ENCODE measurements at places on chromosomes 11 and 22.

- DNase-seq: no peak
Observed at GRCh38 chr22:39457198-39457555, 365 bp downstream of the MGAT3 start.

DNA sequence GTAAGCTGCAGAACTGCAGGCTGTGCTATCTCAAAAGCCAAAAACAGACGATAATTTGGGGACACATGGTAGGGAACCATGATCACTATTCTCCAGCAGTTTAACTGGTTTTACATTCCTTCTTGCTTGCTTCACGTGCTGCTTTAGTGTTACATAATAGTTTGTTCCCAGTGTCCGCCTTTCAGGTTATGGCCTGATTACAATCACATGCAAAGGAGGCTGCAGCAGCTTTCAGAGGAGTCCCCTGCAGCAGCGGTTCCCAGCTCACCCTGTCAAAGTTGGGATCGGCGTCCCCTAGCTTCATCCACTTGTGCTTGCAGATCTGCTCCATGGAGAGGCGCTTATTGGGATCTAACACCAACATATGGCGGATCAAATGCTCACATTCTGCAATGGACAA is 39.2 kb upstream of the APOA1 start:
- DNase-seq: no peak

- peak; percentile 5 for DNase-seq
Observed at GRCh38 chr11:11620921-11621572, 758 bp downstream of the GALNT18 start.

GRCh38 chr22:19434401-19434800 is 2.1 kb downstream of the MRPL40 start:
- DNase-seq: no peak

GRCh38 chr22:23313791-23314567 is 133.7 kb downstream of the BCR start:
- no peak for DNase-seq

DNA sequence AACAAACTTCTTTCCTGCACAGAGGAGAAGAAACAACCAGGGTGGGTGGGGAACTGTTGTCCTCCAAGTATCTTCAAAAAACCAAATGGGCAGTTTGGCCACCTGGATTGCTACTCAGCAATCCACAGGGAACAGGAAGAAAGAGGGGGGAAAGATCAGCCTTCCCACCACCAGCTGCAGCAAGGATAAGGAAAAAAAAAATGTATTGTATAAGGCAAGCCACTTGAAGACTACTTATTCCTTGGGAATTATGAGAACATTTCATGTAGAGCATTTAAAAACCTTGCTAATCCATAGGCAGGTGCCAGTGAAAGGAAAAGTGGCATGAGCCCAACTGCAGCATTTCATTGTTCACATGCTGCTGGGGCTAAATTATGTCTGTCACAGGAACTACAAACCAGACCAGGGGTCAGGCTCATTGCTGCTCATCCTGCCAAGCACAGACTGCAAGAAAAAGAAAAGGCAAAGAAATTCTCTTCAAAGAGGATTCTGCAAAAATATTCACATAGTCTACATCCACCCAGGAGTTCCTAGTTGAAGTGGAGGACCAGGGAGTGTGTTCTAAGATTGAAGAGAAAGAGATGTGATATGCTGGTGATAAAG is 2.2 kb downstream of the RAB30 start:
- no peak for DNase-seq

DNA sequence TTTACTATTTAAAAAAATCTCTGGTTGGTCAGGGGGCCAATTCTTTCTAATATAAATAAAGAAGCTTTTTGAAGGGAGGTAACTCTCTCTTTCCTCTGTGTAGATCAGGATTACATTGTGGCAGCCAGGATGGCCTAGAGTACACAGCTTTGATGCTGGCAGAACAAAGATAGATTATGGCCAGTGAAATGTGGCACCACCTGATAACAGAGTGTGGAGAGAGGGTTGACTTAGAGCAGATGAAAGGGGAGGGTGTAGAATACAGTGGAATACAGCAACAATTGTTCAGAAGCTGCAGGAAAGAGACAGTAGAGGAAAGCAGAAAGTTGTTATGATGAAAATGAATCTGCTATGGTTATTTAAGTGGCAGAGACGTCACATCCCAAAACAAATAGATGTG is 99.0 kb downstream of the FAR1 start:
- no peak for DNase-seq

- DNase-seq: no peak
Observed at GRCh38 chr22:23067691-23068090, 2.6 kb upstream of the GNAZ start.

- no peak for DNase-seq
Observed at GRCh38 chr11:89490981-89491690, at the start of gene NOX4. TSS of gene NOX4 (minus strand) at chr11:89491375. CDS start at chr11:89491246, 129 bp downstream.

- no peak for DNase-seq
Observed at GRCh38 chr22:47406180-47406834, 643.9 kb downstream of the TBC1D22A start.

DNA sequence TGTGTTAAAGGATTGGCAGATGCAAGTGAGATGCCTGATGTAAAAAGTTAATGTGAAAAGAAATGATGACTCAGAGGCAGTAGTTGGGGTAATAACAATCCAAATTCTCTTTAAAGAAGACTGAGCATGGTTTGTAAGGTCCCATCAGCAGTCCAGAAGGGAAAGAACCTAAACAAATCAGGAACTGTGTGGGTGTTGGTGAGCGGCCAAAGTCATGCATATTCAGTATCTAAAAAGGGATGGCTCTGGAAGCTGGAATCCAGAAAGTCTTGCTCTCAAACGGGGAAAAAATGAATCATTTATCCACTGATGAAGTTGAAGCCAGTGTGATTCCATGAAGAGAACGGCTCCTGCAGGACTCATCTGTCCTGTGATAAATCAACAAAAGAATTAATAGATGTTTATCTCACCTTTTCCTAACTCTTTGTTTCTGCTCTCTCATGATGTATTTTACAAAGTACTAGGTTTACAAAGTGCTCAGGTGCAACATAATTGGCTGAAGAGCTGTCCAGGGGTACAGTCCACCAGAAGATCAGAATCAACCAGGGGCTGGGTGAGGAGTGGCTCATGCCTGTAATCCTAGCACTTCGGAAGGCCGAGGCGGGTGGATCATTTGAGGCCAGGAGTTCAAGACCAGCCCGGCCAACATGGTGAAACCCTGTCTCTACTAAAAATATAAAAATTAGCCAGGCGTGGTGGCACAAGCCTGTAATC is 20.5 kb upstream of the SORL1-AS1 start:
- DNase-seq: no peak

GRCh38 chr11:414318-414857 is 411 bp downstream of the SIGIRR start:
- DNase-seq: no peak

DNA sequence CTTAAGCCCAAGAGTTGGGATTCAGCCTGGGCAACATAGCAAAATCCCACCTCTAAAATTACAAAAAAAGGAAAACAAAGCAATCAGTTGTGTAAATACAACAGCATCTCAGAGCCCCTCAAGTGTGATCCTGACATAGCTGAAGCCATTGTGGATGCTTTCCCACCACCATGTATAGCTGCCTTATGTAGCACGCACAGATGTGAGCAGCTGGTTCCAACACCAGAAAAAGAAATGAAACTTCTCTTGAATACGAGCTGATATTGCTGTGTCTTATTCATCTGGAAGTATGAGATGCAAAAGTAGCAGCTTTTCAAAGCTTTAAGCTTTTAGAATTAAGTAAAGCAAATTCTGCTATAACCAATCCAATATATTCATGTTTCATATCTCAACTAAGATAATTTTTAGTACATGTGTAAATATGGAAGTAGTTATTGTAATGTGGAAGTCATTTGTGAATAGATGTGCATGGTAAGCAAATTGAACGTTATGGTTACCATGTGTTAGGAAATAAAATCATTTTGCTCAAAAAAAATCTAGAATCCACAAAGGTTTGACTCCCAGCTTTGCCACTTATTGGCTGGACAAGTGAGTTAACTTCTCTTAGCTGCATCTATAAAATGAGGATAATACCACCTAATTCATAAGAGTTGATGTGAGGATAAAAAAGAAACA is 63.2 kb downstream of the SGSM3 start:
- DNase-seq: no peak

DNA sequence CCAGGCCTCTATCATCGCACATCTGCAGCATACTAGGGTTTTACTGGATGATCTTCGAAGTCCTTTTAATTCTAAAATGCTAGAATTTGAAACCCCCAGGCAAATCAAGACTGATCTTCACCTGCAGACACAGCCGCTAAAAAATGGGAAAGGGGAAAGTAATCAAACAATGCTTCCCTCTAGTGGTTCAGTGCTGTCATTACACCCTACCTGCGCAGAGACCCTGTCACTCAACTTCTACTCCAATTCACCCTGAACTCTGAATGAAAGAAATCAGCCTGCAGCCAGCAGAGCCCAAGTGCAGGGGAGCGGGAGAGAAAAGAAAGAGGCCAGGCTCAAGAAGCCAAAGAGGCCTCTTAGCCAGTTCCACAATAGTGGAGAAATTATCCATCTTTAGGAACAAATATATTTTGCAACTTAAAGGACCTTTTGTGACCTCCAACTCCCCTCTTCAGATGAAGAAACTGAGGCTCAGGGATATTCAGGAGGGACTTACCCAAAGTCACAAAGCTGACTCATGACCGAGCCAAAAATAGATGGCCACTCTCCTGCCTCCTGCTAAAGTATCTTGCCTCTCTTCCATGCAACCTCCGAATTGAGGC is 33.0 kb downstream of the SERGEF start:
- peak; percentile 21 for DNase-seq

DNA sequence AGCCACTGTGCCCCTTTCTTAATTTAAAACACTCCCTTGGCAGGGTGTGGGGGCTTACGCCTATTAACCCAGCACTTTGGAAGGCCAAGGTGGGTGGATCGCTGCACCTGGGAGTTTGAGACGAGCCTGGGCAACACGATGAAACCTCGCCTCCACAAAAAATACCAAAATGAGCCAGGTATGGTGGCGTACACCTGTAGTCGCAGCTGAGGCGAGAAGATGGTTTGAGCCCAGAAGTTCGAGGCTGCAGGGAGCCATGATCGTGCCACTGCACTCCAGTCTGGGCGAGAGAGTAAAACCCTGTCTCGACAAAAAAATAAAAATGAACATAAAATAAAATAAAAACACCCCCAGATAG is 45.0 kb downstream of the LINC01488 start:
- DNase-seq: no peak

GRCh38 chr22:38062791-38063190 is 5.6 kb downstream of the PICK1 start:
- no peak for DNase-seq

- DNase-seq: no peak
Observed at GRCh38 chr11:47943721-47944586, 36.4 kb upstream of the PTPRJ start.

- no peak for DNase-seq
Observed at GRCh38 chr11:8744423-8744822, 61.8 kb downstream of the RPL27A start.

DNA sequence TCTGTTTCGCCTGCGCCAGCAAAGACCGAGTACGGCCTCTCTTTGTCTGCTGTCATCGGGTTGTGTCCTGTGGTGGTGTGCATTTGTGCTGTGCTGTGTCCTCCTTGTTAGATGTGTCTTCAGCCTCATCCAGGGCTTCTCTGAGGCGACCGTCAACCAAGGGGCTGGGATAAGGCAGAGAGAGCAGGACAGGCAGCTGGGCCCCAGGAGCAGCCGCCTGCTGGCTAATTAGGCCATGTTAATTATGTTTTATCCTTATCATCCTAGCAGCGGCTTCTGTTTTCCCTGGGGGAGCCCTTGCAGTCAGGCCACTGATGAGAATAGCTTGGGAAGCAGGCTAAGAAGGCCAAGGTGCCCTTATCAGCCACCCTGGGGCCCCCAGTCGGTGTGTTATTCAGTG is 40.7 kb upstream of the TTC12 start:
- DNase-seq: no peak

DNA sequence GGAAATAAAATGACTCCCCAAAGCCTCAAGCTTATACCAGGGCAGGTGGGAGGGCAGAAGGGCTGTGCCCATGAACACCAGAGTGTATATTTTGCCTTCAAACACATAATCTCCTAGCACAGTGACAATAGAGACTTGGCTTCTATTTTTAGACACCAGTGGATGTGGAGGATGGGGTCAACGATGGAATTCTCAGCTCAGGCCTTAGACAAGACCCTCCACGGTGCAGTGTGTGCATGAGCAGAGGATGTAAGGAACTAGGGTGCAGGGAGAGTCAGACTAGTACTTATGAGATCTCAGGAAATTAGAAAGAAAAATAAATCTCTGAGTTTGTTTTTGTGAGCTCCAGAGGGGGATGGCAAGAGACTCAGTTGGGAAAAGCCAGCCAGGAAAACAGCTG is 113.6 kb upstream of the CADM1 start:
- DNase-seq: no peak

DNA sequence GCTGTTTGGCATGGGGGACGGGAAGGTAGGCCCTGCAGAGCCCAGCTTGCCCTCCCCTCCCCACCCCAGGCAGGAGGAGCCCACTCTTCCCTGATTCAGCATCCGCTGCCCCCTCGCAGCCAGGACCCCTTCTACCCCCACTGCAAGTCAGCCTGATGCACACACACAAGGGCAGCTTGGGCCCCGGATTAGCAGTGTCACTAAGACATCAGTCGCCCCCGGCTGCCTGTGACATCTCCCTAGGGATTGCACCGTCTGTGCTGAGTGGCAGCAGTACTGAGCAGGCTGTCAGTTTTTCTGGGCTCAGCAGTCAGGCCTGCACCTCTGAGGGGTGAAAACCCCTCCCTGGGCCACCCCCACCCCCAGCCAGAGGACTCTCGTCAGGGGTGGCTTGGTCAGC is 30.4 kb upstream of the SYT7 start:
- DNase-seq: no peak

DNA sequence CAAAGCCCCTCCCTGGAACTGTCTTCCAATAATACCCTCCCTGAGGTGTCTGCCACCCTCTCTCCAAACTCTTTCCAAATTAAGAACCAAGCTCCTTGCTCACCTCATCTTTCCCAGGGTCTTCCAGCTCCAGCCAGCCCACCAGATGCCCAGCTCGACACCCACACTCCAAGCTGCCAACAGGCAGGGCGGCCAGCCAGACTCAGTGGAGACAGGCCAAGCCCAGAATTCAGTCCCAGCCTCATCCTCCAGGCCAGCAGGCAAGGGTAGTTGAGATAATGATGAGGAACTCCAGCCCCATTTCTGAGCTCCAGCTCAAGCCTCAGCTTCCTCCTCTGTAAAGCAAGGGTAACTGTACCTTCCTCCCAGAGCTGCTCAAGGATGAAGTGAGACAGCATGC is 132.9 kb downstream of the CHST1 start:
- no peak for DNase-seq

- no peak for DNase-seq
Observed at GRCh38 chr22:17807578-17808410, 33.5 kb upstream of the BID start.

- peak; percentile 27 for DNase-seq
Observed at GRCh38 chr11:75100314-75100713, 3.6 kb upstream of the OR2AT4 start.

DNA sequence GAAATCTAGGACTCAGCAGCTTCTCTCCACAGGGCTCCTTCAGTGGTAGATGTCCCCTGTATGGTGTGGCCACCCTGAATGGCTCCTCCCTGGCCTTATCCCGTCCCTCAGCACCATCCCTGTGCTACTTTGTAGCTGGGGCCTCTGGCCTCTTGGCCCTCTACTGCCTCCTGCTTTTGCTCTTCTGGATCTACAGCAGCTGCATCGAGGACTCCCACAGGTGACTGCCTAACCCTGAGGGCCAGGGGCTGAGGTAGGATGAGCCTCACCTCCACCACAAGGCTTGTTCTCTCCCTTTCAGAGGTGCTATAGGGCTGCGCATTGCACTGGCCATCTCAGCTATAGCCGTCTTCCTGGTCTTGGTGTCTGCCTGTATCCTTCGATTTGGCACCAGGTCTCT is 1.8 kb downstream of the TMEM179B start:
- no peak for DNase-seq

All from activated naive CD4-positive, alpha-beta T cell treated with Interleukin-2 at 50 U/mL for 16 hours (primary cell).